ENCODE measurements at places on chromosomes 6 and 20.

GRCh38 chr20:4383961-4384360, 337.7 kb upstream of the PRND start:
- no peak for DNase-seq

DNA sequence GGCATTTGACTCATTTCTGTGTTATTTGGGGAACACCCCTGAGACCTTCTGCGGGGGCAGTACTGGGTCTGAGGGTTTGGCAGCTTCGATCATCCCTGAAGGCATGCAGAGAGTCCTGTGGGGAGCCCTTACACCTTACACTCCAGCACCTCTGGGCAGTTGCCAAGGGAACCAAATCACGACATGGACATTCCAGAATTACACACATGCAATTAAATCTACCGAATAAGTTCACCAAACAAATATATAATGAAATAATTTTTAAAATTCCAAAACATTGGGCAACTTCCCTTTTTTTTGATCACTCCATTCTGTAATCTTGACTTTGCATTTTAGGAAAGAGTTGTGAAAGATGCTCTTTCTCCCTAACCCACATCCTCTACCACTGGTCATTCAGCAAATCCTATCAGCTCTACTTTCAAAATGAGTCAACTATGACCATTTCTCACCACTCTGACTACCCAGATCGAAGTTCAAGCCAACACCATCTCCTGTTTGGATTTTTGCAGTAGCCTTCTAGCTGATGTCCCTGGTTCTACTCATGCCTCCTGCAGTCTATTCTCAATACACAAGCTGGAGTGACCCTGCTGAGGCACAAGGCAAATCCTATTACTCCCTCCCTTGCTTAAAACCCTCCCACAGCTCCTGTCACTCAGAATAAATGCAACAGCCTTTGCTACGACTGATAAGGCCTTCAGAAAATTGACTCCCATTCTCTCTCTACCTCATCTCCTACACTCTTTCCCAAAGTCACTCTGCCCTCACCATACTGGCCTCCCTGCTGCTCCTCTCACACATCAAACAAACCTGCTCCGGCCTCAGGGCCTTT, 533.3 kb downstream of the HACE1 start:
- DNase-seq, result peak; percentile 41

DNA sequence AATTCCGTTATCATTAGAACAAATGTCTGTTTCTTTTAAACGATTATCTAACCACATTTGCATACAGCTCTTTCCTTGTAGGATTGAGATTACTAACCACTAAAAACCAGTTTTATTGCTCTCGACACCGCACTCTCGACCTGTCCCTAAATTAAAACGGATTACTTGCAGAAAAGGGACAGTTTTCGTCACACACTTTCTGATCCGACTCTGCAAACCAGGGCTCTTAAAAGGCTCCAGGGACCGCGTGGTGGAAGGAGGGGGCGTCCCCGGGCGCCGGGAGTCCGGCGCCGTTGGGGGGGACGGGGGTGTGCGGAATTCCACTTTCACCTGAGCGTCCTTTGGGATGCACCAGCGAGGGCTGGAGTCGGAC, 731 bp downstream of the MAK start:
- DNase-seq, result peak; percentile 13

DNA sequence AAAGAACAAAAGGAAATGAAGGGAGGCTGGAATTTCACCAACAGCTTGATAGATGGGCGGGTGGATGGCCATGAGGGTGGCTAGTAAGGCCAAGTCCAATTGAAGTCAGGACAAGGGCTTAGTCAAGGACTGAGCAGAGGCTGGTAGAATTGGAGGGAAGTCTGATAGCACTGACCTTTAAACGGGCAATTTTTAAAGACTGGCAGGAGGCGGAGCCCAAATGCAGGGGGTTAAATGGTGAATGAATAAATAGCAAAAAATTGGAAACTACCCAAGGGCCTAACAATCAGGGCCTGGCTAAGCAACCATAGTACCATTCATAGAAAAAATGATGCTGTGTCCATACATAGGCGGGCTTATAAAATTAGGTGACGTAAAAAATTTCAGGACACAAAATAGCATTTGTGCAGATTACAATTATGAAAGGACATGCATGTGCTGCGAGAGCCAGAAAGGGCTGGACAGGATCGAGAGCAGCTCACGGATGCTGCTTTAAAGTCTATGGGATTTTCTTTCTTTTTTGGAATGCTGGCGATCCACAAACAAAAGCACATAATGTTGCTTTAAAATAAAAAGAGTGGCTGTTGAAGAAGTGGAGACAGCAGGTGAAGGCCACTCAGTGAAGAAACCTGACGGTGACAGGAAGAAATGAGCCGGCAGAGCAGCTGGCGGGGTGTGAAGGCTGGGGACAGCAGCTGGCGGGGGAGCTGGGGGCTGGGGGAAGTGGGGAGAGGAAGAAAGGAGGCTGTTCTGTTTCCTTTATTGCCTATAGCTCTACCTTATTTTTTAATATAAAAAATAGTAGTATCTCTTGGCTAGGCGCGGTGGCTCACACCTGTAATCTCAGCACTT, 42.8 kb upstream of the TAF8 start:
- DNase-seq, result no peak

GRCh38 chr20:12764851-12765250, 243.9 kb upstream of the SPTLC3 start:
- DNase-seq, result no peak

- peak; percentile 36 for DNase-seq
Observed at GRCh38 chr6:166707045-166707444, 80.0 kb upstream of the RPS6KA2 start.

- no peak for DNase-seq
Observed at GRCh38 chr6:44653091-44653490, 265.6 kb downstream of the CDC5L start.

DNA sequence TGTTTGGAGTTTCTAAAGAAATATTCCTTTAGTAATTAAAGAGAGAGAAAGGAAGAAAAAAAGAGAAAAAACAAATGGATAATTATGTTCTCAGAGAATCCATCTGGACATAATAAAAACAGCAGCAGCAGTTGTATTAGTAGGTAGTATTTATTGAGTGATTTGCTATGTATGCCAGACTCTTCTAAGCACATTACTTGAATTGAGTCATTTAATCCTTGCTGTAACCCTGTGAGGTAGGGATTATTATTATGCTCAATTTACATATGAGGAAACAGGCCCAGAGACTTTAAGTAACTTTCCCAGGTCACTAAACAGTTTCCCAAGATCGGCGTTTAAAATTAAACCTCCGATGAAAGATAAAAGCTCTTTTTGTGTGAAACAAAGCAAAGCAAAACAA, 238.8 kb downstream of the TSHZ2 start:
- DNase-seq, result no peak
